Left renal pelvis (tissue), 4 donors: ENCODE measurements at places on chromosomes 1 and 21. TPM values are rescaled to one million over a fixed set of nuclear protein-coding genes. Genes with fewer than 3 reads are reported as not detected.

Gene FMO3
- 0.20 TPM for polyA plus RNA-seq

Gene RGS16
- 2.7 TPM for polyA plus RNA-seq

- no peak for DNase-seq
These were observed 5.1 kb downstream of the PMF1 start for GRCh38 chr1:156217871-156218270.

DNA sequence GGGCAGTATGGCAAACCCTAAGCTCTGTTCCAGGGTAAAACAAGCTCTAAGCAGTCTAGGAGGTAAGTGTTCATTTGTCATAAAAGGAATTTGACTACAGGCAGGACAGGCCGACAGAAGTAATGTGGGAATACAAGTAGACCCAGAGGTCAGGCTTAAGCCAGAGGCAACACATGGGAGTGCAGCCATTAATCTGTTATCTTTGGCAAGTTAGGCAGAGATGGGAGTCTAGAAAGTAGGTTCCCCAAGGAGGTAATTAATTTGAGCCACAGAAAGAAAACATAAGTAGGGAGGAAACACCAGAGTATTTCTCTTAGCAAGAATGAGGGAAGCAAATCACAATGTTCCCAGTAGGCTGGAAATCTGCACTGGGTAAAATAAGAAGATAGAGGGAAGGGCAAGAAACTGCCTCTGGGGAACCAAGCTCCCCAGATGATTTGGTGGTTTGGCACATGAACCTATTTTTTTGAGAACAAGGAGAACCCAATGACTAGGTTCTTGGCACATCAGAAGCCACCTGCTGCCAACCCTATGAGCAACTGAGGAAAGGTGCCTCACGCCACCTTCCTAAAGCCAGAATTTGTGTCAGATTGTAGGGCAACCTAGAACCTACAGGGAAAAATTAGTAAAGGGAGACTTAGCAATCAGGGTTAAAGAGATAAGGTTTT, 636.4 kb upstream of the PLXNA2 start:
- DNase-seq, result no peak

DNA sequence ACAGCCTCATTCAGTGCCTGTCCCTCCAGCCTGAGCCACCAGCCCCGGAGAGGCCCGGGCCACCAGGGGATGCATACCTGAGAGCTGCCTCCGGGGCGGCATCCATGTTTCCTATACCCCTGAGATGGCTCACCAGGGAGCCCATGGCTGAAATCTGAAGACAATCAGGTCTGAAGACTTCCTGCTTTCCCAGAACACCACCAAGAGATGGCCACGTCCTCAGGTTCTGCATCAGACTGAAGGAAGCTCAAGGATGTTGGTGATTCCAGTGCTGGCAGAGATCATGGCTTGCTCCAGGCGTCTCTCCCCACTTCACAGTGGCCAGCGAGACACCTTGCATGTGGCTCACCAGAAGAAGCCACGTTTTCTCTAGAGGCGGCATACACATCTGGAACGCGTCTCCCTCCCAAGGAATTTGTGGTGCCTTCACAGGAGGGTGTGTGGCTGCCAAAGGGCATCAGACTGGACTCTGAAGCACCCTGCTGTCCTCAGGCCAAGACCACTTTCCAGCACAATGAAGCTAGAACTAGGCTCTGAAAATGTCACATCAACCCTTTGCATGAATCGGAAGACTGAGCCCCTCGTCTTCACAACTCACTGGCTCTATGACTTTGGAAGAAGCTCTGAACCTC, 170.7 kb upstream of the IRF2BP2 start:
- DNase-seq, result no peak

DNA sequence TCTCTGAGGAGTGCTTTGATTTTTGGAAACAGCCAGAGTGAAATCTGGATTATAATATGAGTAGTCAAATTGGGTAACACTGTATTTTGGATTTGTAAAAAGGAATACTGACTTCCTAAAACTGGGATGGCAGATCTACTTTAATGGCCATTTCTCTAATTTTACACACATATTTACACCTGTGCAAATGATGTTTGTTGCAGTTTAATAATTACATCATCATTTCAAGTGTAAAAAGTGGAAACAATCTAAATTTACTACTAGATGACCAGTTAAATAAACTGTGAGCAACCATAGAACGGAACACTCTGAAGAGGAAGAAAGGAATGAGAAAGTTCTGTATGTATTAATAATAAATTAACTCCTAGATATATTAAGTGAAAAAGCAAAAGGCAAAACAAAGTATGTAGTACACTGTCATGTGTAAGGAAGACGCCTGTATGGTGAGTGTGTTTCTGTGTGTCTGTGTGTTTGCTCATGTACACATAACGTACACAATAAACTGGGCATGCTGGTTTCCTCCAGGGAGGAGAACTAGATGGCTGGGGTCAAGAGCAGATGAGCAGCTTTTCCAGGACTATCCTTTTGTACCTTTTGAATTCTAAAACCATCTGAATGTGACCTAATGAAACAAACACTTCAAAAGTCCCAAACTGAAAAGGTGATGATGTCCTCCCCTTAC, 2.9 kb upstream of the RHEX start:
- no peak for DNase-seq

DNA sequence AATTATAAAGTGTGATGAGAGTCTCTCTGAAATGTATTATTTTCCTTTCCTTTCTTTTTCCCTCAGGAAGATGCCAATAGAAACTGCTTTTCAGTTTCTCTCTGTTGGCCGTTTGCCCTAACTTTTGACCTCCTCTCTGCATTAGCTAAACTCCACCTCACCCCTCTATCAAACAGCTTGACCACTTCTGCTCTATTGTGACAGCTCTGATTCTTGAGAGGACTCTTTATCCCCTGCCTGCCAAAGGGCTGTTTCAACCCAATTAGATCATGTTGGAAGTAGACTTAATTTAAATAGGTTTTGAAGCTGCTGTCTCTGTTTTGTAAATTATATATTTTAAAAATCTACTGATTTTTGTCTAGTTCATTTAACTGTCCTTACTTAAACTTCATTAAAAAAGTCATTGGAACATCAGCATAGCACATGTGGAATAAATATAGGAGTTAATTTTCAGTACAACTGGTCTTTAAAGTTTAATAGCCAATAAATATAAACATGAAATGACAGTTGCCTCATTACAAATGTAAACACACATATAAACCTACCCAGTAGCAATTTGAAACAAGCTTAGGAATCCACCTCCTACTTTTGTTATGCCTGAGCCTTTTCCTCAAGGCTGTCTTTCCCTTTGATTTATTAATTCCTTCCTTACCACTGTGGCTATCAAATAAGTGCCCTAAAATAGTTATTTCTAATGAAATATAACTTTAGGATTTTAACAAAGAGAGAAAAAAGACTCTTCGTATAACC, 152.0 kb downstream of the CHRM3 start:
- DNase-seq, result no peak
